Fibroblast of lung (primary cell): ENCODE measurements at places on chromosomes 13 and 19. TPM values are rescaled to one million over a fixed set of nuclear protein-coding genes. Genes with fewer than 3 reads are reported as not detected.

Gene ATP4A
- not detected in 2 replicates for polyA plus RNA-seq

Gene KIR2DL3
- not detected in 2 replicates for polyA plus RNA-seq

Gene TMPRSS9
- polyA plus RNA-seq: not detected in 2 replicates

Gene CYP2F1
- polyA plus RNA-seq: not detected in 2 replicates
